ENCODE measurements at places on chromosomes 6 and 20.

GRCh38 chr6:160070427-160070826 lies 51.2 kb upstream of the SLC22A1 start:
- peak; percentile 32 for DNase-seq

- DNase-seq: no peak
Measured at GRCh38 chr20:33311996-33312395, 29.0 kb downstream of the BPIFB1 start.

GRCh38 chr6:159969921-159970320 lies 1.0 kb downstream of the IGF2R start:
- DNase-seq: peak; percentile 68

GRCh38 chr6:163608204-163608644 lies 193.7 kb downstream of the QKI start:
- DNase-seq: peak; percentile 32

DNA sequence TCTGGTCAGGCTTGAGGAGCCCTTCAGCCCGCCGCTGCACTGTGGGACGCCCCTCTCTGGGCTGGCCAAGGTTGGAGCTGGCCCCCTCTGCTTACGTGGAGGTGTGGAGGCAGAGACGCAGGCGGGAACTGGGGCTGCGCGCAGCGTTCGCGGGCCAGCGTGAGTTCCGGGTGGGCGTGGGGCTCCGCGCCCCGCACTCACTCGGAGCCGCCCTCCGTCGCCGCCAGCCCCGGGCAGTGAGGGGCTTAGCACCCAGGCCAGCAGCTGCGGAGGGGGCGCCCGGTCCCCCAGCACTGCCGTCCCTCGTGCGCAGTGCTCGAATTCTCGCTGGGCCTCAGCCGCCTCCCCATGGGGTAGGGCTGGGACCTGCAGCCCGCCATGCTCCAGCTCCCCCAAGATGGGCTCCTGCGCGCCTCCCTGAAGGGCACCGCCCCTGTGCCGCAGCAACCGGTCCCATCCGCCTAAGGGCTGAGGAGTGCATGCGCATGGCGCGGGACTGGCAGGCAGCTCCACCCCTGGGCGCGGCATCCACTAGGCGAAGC lies 695.9 kb downstream of the EPHA7 start:
- DNase-seq: no peak

GRCh38 chr6:94894300-94894699 lies 683.0 kb upstream of the MANEA start:
- DNase-seq: no peak

DNA sequence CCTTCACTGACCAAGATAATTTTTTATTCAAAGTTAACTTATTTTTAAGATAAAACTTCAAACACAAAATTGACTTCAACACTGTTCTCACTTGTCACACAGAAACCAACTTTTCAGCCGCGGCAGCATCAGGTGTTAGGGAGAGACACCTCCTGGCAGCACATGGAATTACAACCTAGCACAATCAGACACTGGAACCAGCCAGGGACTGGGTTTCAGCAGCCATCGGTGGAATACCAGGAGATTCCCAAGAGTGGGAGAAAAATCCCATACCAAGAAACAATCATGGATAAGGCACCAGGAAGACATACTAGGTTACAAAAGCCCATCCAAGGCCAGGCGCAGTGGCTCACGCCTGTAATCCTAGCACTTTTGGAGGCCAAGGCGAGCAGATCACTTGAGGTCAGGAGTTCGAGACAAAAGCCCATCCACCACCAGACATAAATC lies 70.0 kb downstream of the SNX5 start:
- DNase-seq: peak; percentile 90

GRCh38 chr20:44662261-44662660 lies 10.8 kb upstream of the ADA start:
- no peak for DNase-seq

GRCh38 chr6:108598305-108598863 lies 37.7 kb downstream of the FOXO3 start:
- DNase-seq: no peak

- DNase-seq: no peak
Measured at GRCh38 chr6:46011188-46012085, 4.2 kb downstream of the CLIC5 start.

- DNase-seq: no peak
Measured at GRCh38 chr6:144804246-144804790, 519.2 kb downstream of the UTRN start.

DNA sequence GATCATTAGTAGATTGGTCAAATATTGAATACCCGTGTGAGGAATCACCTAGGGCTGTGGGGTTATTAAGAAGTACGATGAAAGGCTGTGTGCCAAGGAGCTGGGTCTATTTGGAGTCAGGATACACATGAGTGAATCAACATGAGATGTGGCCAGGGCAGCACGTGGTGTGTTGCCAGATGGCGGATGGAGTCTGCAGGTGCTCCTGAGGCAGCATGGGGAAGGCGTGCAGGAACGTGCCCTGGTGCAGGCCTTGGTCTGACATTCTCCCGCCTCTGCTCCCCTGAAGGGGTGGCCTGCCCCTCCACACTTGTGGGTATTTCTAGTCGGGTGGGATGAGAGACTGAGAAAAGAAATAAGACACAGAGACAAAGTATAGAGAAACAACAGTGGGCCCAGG lies 39.0 kb upstream of the SLC22A1 start:
- DNase-seq: no peak

DNA sequence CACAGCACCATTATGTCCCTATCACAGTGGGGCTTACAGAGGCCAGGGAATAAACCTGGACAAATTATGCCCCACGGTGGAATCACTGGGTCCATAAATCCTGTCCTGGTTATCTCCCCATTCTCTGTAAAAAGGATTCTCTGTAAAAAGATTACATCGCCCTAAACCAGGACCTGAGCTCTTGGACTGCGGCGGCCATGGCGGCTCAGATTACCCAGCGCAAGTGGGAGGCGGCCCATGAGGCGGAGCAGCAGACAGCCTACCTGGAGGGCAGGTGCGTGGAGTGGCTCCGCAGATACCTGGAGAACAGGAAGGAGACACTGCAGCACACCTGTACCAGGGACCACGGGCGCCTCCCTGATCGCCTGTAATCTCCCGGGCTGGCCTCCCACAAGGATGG lies 8.4 kb upstream of the HLA-A start:
- DNase-seq: no peak

DNA sequence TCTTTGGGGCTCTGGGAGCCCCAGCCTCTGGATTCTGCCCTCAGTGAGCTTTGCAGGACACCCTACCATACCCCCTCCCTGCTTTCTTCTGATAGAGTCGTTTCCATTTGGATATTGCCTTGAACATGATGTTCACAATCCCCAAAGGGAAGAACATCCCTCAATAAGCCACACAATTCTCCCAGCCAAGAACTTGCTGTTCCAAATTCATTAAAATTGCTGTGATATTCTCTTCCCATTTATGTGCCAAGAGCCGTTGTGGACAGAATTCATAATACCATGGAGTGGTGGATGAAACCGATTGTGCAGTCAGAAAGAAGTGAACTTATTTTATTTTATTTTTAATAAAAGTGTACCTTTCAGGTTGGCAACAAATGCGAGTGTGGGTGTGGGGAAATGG lies 95.8 kb downstream of the DHX35 start:
- DNase-seq: no peak

GRCh38 chr6:169640351-169640852 lies 61.4 kb downstream of the WDR27 start:
- DNase-seq: no peak

DNA sequence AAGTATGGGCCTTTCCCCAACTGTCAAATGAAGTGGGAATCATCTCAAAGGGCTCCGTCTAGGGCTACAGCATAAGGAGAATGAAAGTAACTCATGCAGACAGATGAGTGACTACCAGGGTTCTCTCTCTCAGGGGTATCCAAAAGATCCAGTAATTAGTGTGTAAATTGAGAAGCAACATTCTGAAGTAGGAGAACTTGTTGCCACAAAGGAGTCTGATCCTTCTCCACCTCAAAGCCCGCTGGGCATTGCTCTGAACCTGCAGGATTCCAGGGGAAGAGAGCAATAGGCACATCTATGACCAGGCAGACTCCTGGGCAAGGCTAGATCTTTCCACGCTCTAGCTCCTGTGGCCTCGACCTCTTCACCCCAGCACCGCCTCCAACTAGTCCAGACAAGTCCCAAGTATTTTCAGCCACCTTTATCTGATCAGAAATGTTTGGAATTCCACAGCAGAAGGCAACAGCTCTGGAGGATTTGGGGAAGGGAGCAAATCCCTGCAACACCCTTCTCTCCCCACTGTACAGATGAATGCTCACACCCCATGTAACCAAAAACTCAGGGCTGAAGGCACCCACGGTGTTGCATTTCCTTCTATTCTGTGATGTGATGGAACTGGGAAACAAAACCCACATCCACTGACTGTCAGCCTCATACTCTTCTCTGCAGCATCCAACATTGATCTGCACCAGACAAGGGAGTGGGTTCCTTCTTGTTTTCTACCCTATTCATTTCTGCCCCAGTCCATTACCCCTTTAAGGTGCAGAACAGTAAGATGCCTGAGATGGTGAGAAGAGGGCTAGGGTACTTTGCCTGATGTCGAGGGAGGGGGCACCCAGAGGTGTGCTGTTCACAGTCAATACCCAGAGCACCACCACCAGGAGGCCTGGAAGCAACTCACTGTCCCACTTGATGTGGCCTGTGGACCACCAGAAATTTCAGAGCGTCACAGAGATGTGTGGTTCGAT lies 41.0 kb downstream of the COX4I2 start:
- DNase-seq: peak; percentile 55

DNA sequence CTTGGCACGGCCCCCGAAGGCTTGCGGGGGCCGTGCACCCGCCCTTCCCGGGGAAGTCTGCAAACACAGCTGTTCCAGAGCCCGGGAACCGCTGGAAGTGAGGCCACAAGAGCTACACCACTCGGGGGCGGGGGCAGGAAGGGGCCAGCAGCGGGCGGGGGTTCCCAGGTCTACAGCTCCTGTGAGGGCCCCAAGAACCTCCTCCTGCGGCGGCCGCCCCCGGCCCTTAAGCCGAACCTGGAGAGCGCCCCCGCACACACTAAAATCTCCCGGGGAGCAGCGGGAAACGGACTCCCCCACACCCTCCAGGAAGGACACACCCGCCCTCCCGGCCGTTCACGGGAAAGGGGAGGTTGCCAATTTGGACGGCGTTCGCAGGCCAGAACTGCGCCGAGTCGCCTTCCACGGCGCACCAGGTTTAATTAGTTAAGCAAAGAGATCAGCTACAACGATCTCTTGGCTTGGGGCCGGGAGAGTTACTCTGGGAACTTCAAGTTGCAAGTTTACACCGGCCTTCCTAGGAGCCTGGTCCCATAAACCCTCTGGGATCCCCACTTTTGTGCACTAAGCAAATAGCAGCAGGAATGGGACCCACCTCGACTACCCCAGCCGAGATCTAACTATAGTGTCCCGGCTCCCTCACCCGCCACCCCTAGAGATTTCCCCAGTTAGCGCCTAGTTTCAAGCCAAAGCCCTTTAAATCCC lies 1.7 kb downstream of the JAG1 start:
- peak; percentile 84 for DNase-seq

DNA sequence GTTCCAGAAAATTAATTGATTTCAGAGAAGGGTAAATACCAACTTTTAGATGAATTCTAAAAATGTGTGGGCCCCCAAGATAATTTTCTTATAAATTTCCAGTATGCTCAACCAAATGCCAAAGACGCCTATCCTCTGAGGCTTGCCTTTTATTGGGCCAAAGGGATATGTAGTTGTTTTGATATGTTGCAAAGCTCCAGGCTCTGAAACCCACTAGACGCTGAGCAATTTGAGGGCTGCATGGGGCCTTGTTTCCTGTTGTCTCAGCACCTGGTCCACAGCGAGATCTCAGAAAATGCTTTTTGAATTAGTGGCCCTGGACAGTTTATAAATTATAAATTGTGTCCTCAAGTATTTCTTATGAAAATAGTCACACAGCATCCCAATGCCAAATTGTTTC lies 397.2 kb downstream of the SAMD5 start:
- DNase-seq: no peak

DNA sequence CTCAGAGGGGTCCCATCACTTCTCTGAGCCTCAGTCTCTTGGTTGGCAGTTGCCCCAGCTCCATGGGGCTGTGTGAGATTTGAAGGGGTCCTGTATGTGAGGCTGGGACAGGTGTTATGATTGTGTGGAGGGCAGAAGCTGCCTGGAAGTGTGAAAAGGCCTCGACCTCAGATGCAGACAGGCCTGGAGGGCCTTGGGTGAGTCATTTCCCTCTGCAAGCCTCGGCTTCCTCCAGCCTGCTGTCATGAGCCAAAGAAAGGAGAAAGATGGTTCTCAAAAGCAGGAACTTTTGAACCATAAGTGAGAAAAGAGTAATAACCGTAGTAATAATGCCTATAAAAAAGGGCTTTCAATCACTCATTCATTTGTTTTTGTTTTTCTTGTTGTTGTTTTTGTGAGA lies 37.5 kb downstream of the SNAI1 start:
- DNase-seq: no peak

- DNase-seq: no peak
Measured at GRCh38 chr6:84072442-84072997, 38.9 kb downstream of the MRAP2 start.

DNA sequence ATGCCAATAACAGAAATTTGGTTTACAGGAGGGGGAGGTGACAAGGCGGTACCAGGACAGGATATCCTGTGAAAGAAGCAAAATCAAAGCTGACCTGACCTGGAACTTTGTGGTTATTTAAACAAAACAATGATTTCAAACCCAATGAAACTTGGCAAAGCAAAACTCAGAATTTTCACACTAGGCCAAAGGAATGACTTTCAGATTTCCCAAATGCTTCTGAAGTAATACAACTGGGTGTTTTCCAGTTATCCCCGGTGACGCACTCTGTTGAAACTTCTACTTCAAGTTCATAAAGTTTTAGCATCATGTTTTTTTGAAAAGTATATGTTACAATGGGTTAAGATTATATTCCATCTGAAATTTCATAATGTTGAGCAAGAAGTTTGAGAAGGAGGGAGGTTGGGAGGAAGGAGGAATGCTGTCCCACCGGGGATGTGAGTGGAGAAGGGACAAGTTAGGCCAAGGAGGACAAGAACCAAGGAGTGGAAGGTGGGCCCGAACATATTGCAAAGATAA lies 78.1 kb upstream of the TRAF3IP2 start:
- DNase-seq: no peak

- DNase-seq: no peak
Measured at GRCh38 chr6:87705070-87705691, 3.1 kb upstream of the AKIRIN2 start.

DNA sequence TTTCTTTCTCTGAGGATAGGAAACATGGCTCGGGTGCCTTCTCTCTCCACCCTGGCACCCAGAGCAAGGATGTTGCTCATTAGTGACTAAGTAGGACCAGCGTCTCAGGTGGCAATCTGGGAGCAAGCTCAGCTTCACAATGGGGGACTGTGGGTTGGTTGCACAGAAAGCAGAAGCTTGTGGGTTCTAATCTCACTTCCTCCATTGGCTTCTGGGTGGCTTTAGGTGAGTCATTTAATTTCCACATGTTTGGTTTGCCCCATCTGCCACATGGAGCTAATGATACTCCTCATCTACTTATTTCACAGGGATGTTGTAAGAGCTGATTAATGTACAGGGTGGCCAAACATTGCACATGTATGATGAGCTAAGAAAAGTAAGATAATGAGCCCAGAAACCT lies 54.8 kb upstream of the AKIRIN2 start:
- no peak for DNase-seq

DNA sequence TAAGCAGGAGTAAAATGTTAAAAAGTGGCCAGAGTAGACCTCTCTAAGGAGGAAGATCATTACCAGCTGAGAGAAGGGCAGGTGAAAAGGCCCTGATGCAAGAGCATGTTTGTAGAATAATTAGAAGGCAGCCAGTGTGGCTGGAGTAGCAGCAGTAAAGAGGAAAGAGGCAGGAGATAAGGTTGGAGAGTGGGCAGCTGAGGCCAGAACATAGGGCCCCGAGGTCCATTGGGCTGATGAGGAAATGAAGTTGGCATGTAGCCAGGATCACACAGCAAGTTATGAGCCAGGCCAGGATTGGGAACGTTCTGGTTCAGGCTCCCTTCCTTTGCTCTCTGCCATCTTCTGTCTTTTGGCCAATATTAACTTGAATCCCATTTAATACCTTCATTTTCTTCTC lies 51.6 kb downstream of the RALY start:
- no peak for DNase-seq
